Mesangial cell (primary cell): ENCODE measurements at places on chromosomes 5 and 9. TPM values are rescaled to one million over a fixed set of nuclear protein-coding genes. Genes with fewer than 3 reads are reported as not detected.

Gene SHISAL2B
- total RNA-seq: not detected in 2 replicates

Gene SMIM33
- under 0.01 TPM in 1 of 2 replicates, not detected in the other for total RNA-seq

Gene PCDHB8
- total RNA-seq: 0.25 TPM in 1 of 2 replicates, not detected in the other

Gene ZSWIM6
- total RNA-seq: 9.3 and 13.8 TPM in 2 replicates

Gene ORM1
- not detected in 2 replicates for total RNA-seq

Gene CCDC180
- 1.5 TPM in 2 replicates for total RNA-seq

Gene ANKRD34B
- total RNA-seq: 0.33 and 1.5 TPM in 2 replicates

Gene ADAMTS6
- total RNA-seq: 8.5 and 13.4 TPM in 2 replicates

Gene ZNF462
- 17.1 and 25.7 TPM in 2 replicates for total RNA-seq

Gene SHROOM1
- 5.4 and 8.2 TPM in 2 replicates for total RNA-seq

Gene PCDHA1
- total RNA-seq: under 0.01 and 0.16 TPM in 2 replicates

Gene GFI1B
- total RNA-seq: not detected in 2 replicates

Gene PKD2L2
- total RNA-seq: not detected in 2 replicates

Gene C6
- not detected in 2 replicates for total RNA-seq

Gene TRUB2
- total RNA-seq: 16.6 and 17.2 TPM in 2 replicates

Gene ZBED3
- total RNA-seq: 3.3 and 15.8 TPM in 2 replicates
